ENCODE measurements at places on chromosomes 2 and 18. TPM values are rescaled to one million over a fixed set of nuclear protein-coding genes. Genes with fewer than 3 reads are reported as not detected.

- no peaks in the 10 kb centered on the region for H3K36me3 ChIP-seq
- no peak for DNase-seq
- H3K4me3 ChIP-seq: no peak overlapping the region
- no peak overlapping the region for H3K27ac ChIP-seq
- no peaks in the 10 kb centered on the region for H3K27me3 ChIP-seq
These were observed 38.3 kb upstream of the BMPR2 start for GRCh38 chr2:202337706-202338346.

- H3K4me3 ChIP-seq: no peak overlapping the region
- H3K4me1 ChIP-seq: peaks cover 28% of the 10 kb centered on the region
These were observed 21.6 kb downstream of the CRIM1 start for GRCh38 chr2:36376992-36377738.

GRCh38 chr2:164285576-164285975 lies 335.7 kb downstream of the GRB14 start:
- no peaks in the 10 kb centered on the region for H3K27me3 ChIP-seq
- no peak for DNase-seq
- no peaks in the 10 kb centered on the region for H3K4me1 ChIP-seq
- H3K4me3 ChIP-seq: no peak overlapping the region
- H3K36me3 ChIP-seq: peaks cover 2% of the 10 kb centered on the region
- no peak overlapping the region for H3K27ac ChIP-seq

DNA sequence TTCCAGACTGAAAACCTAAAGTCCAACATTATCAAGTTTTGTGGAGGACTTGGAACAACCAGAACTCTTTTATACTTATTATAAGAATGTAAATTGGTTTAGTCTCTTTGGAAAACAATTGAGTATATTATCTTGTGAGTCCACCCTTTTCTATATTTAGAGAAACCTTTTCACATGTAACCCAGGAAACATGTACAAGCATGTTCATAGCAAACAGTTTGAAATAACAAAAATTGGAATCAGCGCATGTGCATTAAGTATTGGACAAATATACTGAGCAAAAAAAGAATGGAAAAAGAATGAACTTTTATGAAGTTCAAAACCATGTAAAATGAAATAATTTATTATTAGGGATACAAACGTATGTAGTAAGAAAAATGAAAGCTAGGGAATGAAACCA lies 246.0 kb downstream of the WDR7 start:
- H3K4me1 ChIP-seq: peaks cover 13% of the 10 kb centered on the region
- H3K4me3 ChIP-seq: no peak overlapping the region
- no peaks in the 10 kb centered on the region for H3K36me3 ChIP-seq
- DNase-seq: no peak
- no peak overlapping the region for H3K27ac ChIP-seq
- H3K27me3 ChIP-seq: no peaks in the 10 kb centered on the region

DNA sequence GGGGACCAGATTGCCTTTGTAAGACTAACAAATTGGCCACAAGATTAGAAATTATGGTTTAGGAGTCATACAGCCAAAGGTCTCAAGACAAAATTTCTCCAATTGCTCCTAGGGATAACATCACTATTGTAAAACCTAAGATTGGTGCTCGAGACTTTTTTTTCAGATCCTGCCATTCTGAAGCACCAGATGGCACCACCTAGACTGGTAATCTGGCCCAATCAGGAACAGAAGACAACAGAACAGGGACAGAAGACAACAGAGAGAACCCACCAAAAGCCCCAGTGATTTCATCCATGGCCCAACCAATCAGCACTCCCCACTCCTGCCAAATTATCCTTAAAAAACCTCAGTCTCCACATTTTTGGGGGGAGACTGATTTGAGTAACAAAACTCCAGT lies 66.8 kb downstream of the LINC00305 start:
- H3K27ac ChIP-seq: no peak overlapping the region
- H3K27me3 ChIP-seq: no peaks in the 10 kb centered on the region
- H3K4me1 ChIP-seq: no peaks in the 10 kb centered on the region
- no peak for DNase-seq
- H3K4me3 ChIP-seq: no peak overlapping the region

GRCh38 chr2:21748501-21748900 lies 624.7 kb downstream of the TDRD15 start:
- H3K4me3 ChIP-seq: no peak overlapping the region
- DNase-seq: no peak
- no peak overlapping the region for H3K27ac ChIP-seq
- H3K27me3 ChIP-seq: no peaks in the 10 kb centered on the region
- H3K4me1 ChIP-seq: no peaks in the 10 kb centered on the region

DNA sequence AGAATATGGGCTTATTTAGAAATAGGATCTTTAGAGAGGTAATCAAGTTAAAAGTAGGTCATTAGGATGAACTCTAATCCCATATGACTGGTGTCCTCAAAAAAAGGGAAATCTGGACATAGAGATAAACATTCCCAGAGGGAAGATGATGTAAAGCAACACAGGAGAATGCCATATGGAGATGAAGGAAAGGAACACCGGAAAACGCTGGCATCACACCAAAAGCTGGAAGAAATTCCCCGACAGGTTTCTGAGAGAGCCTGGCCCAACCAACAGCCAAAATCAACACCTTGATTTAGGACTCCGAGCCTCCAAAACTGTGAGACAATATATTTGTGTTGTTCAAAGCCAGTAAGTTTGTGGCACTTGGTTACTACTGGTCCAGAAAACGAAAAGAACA lies 296.7 kb downstream of the DSEL start:
- no peak for DNase-seq
- H3K27me3 ChIP-seq: no peaks in the 10 kb centered on the region
- no peak overlapping the region for H3K27ac ChIP-seq
- no peaks in the 10 kb centered on the region for H3K36me3 ChIP-seq

GRCh38 chr18:30596635-30597034 lies 445.9 kb downstream of the DSC3 start:
- H3K4me1 ChIP-seq: peaks cover 5% of the 10 kb centered on the region
- H3K36me3 ChIP-seq: peaks cover 3% of the 10 kb centered on the region
- no peak for DNase-seq
- H3K27me3 ChIP-seq: no peaks in the 10 kb centered on the region
- H3K4me3 ChIP-seq: no peak overlapping the region

GRCh38 chr2:223027442-223027841 lies 24.5 kb upstream of the KCNE4 start:
- H3K4me1 ChIP-seq: peaks cover 6% of the 10 kb centered on the region
- DNase-seq: no peak
- H3K27me3 ChIP-seq: no peaks in the 10 kb centered on the region
- H3K27ac ChIP-seq: no peak overlapping the region
- no peaks in the 10 kb centered on the region for H3K36me3 ChIP-seq
- no peak overlapping the region for H3K4me3 ChIP-seq

DNA sequence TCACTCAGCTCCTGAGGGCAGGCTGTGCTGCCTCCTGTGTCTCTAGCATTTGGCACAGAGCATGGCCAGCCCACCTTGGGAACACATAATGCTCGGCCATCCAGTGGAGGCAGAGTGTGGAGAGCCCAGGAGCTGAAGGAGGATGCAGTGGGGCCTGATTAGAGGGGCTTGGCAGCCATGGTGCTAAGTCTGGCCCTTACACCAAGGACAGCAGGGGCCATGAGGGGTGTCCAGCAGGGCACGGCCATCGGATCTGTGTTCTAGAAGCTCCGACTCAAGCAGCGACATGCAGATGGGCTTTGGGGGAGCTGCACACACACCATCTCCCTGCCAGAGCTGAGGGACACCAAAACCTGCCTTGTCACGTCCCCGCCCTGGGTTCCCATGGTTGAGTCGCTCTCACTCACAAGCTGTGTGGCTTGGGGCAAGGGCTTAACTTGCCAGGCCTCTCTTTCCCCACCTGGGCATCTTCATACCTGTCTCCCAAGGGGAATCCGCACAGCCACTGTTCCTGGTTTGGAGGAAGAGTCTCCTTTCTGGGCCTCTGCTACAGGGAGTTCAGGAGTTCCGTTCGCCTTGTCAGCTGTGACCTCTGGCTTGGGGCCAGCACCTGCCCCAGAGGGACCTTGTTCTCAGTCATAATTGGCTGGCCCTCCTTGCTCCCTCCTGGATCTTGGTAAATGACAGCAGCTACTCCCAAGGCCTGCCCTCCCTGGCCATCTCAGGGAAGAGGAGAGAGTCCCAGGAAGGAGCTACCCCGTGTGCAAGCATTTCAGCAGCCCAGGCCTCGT lies 1.3 kb upstream of the TOGARAM2 start:
- no peaks in the 10 kb centered on the region for H3K36me3 ChIP-seq
- DNase-seq: no peak
- peak overlapping the region; percentile 27 for H3K27ac ChIP-seq

GRCh38 chr2:50719837-50720696 lies 311.9 kb downstream of the NRXN1 start:
- no peak for DNase-seq
- no peaks in the 10 kb centered on the region for H3K36me3 ChIP-seq
- no peak overlapping the region for H3K27ac ChIP-seq
- H3K4me3 ChIP-seq: no peak overlapping the region
- no peaks in the 10 kb centered on the region for H3K27me3 ChIP-seq

GRCh38 chr2:85536479-85536878 lies 2.5 kb upstream of the MAT2A start:
- peaks cover 38% of the 10 kb centered on the region for H3K4me1 ChIP-seq
- peaks cover 17% of the 10 kb centered on the region for H3K36me3 ChIP-seq
- peaks cover 2% of the 10 kb centered on the region for H3K27me3 ChIP-seq
- H3K27ac ChIP-seq: peak overlapping the region; percentile 86

- H3K27me3 ChIP-seq: no peaks in the 10 kb centered on the region
- no peak for DNase-seq
- H3K27ac ChIP-seq: no peak overlapping the region
- no peak overlapping the region for H3K4me3 ChIP-seq
- H3K4me1 ChIP-seq: peaks cover 40% of the 10 kb centered on the region
These were observed 100.6 kb downstream of the CDK15 start for GRCh38 chr2:201906777-201907562.

GRCh38 chr2:61158356-61158955 lies 3.5 kb upstream of the C2orf74 start:
- no peak for DNase-seq
- H3K36me3 ChIP-seq: peaks cover 18% of the 10 kb centered on the region
- H3K4me1 ChIP-seq: no peaks in the 10 kb centered on the region
- H3K4me3 ChIP-seq: no peak overlapping the region
- H3K27ac ChIP-seq: no peak overlapping the region

- no peak overlapping the region for H3K4me3 ChIP-seq
- H3K27ac ChIP-seq: no peak overlapping the region
- H3K4me1 ChIP-seq: no peaks in the 10 kb centered on the region
- no peaks in the 10 kb centered on the region for H3K27me3 ChIP-seq
These were observed 31.7 kb upstream of the RNF152 start for GRCh38 chr18:61924550-61924949.

- DNase-seq: no peak
- no peaks in the 10 kb centered on the region for H3K27me3 ChIP-seq
- H3K36me3 ChIP-seq: no peaks in the 10 kb centered on the region
- H3K4me3 ChIP-seq: no peak overlapping the region
These were observed 99.5 kb downstream of the TCF4 start for GRCh38 chr18:55488473-55488872.

DNA sequence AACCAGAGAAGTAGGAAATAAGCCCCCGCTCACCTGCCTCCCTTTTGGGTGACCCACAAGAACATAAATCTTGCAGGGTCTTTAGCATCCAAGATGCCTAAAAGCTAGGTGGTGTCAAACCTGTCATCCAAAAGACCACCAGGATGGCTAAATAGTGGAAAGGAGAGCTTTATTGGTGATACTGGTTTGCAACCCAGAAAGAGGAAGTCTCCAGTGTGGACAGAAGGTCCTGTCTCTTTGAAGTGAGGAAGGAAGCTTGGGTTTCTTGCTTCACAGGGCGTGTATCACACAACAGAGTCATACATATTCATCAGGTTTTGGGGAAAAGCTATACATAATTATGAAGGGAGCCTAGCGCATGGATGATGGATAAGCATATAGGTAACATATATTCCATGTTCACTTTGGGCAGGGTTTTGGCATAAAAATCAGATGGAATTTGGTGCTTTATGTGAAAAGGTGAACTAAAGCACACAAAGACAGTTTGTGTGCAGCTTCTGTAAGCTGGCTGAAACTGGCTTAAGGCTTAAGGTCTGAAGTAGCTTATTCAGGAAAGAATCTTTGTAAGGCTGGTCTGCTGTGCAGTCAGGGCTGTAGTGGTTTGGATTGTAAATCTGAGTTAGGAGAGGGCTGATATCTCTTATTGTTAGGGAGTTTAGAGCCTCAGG lies 102.2 kb upstream of the MSH2 start:
- H3K27ac ChIP-seq: no peak overlapping the region
- H3K27me3 ChIP-seq: no peaks in the 10 kb centered on the region
- no peaks in the 10 kb centered on the region for H3K36me3 ChIP-seq
- no peak overlapping the region for H3K4me3 ChIP-seq

DNA sequence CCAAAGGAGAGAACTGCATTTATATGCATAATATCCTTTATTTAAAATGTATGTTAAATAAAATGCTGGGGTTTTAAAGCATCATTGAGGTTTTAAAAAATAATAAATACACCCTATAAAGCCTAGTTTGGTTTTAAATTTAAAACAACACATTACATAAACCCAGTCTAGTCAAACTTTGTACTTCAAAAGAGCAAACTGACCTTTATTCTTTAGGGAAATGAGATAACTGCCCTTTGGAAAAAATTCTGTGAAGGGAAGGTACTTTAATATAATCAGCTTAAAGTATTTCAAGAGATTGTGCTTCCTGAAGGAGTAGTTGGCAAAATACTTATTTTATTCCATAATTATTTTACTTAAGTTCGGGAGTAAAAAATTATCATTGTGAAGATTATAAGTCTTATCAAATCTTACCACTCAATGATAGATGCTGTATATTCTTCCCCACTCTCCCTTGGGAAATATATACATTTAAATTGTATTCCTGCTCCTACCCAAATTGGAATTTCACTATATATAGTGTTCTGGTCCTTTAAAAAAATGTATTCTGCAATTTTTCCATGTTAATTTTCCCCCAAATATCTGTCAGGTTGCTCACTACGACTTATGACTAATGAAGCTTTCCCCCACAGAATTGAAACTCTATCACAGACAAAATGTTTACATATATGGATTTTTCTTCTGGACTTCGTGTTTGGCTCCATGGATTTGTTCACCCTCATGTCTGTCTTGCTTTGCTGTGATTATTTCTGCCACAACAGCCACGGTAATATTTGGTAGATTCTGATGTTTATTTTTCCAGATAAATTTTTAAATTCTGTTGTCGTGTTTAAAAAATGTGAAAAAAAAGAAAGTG lies 42.1 kb downstream of the ZC3H6 start:
- no peaks in the 10 kb centered on the region for H3K36me3 ChIP-seq
- no peak overlapping the region for H3K27ac ChIP-seq

The CRYBA2 gene
- not detected for total RNA-seq

The WNT10A gene
- not detected for total RNA-seq

The IL37 gene
- total RNA-seq: not detected

The ZSCAN30 gene
- 14.6 TPM for total RNA-seq

The SOX11 gene
- total RNA-seq: 201 TPM

The B3GNT7 gene
- total RNA-seq: 0.79 TPM

The UNC50 gene
- total RNA-seq: 44.0 TPM

The TMEM198 gene
- total RNA-seq: 16.4 TPM

The SLC11A1 gene
- total RNA-seq: 0.09 TPM

The RMND5A gene
- total RNA-seq: 36.2 TPM

The SPR gene
- 6.3 TPM for total RNA-seq

The LYG1 gene
- 1.9 TPM for total RNA-seq

The NYAP2 gene
- 0.36 TPM for total RNA-seq

The TTC27 gene
- total RNA-seq: 16.5 TPM
